KG1 (cell line): ENCODE measurements at places on chromosomes 3 and 15.

- DNase-seq = no peak
Measured at GRCh38 chr3:135141160-135141559, 346.1 kb downstream of the EPHB1 start.

DNA sequence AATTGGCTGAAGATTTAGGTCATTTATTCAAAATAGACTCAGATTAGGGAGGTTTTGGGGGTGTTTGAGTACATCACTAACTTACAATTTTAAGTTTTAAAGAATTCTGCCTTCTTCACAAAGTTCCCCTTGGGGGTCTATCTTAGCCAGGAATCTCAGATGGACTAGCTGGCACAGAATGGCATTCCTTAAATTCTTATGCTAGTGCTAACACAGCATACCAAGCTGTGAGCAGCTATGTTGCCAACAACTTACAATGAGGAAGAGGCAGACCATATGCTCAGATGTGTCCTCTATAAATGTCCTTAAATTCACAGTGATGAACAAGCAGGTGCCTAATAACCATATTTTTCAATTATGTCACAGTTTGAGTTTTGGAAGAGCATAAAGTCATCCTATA, 60.9 kb upstream of the NPHP3 start:
- no peak for DNase-seq

GRCh38 chr15:80978685-80979329, 10.8 kb downstream of the MESD start:
- no peak for DNase-seq

GRCh38 chr3:128190501-128190900, 37.2 kb downstream of the EEFSEC start:
- no peak for DNase-seq

- DNase-seq = no peak
Measured at GRCh38 chr3:38614651-38615352, 34.7 kb downstream of the SCN5A start.

DNA sequence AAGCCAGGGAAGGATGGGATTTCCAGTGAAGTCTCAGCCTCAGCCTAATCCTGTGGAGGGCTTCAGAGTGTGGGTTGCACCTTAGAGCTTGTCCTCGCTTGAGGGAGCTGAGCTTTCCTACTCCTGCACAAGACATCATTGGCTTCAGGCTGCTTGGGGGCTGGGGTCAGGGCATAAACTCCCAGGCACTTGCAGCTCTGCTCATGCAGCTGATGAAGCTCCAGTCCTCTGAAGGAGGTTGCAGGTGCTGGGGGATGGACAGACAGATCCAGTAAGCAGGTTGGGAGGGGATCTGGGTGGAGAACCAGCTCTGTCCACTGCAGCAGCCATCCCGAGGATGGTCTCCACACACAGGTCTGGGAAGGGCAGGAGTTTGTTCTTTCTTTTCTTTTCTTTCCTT, 19.4 kb upstream of the POLG start:
- DNase-seq = no peak

DNA sequence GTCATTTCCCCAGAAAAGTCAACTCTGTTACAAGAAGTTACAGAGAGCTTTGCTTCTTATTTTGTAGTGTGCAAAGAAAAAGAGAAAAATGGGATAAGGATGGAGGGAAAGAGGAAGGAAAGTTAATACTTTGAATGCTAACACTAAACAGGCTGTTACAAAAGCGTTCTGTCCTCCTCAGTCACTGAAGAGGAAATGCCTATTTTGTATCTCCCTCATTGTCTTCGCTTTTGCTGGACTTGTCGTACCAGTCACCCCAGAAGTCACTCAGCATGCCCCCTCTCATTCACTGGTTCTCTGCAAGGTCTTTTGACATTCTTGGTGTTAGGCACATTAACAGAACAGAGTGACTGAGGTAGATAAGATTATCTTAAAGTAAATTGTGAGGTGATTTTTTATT, 129.6 kb downstream of the ALCAM start:
- no peak for DNase-seq

DNA sequence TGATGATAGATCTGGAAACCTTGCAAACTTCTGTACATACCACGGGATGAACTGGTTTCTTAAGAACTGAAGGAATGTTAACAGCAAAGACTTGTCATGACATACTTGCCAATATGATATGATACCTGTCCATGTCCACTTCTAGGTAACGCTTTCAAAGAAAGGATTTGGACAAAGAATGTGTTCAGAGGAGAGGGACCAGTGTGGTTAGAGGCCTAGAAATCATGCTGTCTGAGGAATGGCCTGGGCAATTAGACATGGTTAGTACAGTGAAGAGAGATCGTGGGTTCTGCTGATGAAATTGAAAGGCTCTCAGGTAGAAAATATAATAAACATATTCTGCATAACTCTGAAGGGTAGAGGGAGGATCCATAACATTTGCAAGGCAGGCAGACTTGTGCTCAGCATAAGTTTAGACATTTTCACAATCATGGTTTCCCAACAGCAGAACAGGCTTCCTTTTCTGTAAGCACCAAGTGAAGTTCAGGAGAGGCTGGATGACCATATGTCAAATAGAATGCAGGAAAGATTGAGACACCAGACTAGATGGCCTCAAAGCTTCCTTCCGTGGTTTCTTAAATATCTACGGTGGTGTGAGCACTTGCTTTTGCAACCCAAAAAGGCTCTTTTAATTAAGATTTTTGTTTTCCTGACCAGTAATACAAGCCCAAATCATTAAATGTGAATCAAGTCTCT, 39.9 kb downstream of the TGFBR2 start:
- DNase-seq = peak; percentile 30

DNA sequence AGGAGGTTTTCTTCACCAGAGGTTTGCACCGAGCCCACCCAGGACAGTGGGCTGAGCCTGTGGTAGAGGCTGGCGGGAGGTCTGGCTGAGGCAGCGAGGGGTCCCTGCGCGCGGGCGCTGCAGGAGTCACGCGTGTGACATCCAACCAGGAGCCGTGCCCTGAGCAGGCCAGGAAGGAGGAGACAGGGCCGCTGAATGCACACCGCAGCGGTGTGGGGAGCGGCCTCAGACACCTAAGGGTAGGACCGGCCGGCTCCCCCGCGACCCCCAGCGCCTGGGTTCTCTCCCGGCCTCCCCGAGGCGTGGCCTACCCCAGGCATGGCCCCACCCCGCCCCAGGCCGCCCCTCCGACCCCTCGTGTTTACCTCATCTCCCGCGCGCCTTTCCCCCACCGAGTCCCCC, 412 bp downstream of the SLC41A3 start:
- DNase-seq = no peak
